ENCODE measurements at places on chromosomes 2 and 18.

- DNase-seq: no peak
These were observed 77.6 kb upstream of the ODC1 start for GRCh38 chr2:10525573-10526265.

DNA sequence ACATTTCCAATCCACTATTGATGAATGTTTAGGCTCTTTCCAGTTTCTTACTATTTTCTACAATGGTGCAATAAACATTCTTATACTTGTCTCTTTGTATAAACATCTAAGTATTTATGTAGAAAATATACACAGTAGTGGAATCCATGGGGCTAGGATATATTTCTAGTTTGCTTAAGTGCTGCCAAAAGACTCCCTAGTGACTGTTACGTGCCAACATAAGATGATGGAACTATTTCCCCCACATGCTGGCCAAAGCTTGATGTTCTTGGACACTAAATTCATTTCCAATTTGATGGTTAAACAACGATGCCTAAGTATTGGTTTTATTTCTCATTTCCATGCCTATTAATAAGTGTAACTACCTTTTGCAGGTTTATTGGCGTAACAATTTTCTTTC is 378.4 kb upstream of the HNRNPA3 start:
- no peak for DNase-seq

DNA sequence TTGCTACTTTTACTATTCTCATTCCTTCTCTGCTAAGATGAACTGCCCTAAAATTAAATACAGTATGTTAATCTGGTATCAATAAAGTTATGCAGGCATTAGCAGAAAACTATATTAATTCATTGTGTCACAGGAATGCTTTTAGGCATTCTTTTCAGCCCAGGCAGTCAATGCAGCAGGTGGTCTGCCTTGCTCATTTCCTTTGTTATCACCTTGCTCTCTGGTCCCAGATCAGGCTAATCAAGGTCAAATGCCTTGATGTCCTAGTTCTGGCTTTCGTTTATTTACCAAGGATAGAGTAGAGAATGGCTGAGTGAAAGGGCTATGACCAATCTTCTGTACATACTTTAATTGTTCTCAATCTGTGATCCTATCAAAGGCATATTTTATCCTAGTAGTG is 1023.6 kb downstream of the TMEM182 start:
- no peak for DNase-seq

GRCh38 chr18:69599377-69599776 is 198.7 kb downstream of the DOK6 start:
- DNase-seq: no peak

DNA sequence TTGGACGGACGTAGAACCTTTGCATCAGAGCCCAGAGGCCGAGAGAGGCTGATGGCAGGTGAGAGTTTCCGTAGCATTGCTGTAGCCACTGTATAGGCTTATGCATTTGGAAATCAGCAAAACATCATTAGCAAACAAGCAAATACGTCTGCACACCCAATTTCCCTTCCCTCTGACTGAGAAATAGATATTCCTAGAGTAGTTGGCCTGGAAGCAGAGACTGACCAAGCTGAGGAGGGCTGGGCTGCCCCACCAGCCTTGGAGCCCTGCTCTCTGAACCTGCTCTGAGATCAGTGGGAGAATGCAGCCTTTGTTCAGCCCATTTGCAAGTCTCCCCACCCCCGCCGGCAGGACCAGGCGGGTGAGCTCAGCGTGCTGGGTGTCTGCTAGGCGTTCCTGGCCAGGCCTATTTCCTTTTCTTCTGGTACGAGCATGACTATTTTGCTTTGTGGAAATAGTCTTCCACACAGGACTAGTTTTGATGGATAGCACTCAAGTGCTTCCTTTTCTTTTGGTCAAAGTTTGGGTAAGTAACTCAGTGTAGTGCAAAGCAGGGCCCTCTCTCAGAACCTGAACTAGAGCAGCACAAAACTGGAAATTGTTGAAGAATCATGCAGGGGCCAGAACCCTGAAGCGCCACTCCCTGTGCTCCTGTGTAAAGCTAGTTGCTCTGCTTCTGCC is 21.9 kb upstream of the RNF149 start:
- DNase-seq: peak; percentile 11

DNA sequence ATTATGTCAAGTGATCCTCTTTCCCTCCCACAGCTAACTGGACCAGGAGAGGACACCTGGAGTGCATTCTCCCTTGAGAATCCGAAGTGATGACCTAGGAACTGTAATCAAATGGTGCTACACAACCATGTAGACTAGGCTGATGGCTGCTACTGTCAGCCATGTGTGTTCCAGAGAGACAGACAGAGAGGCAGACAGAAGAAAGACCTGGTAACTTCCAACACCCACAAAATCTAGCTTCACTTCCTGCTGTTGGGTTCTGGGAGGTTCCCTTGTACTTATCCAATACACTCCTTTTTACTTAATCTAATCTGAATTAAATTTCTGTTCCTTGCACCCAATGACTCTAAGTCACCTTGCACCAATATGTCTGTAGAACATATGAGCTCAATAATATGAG is 72.3 kb downstream of the AAK1 start:
- DNase-seq: no peak

GRCh38 chr2:61247204-61247812 is 85.3 kb downstream of the C2orf74 start:
- no peak for DNase-seq

- DNase-seq: no peak
These were observed 323.7 kb downstream of the ARHGAP15 start for GRCh38 chr2:143452817-143453451.

DNA sequence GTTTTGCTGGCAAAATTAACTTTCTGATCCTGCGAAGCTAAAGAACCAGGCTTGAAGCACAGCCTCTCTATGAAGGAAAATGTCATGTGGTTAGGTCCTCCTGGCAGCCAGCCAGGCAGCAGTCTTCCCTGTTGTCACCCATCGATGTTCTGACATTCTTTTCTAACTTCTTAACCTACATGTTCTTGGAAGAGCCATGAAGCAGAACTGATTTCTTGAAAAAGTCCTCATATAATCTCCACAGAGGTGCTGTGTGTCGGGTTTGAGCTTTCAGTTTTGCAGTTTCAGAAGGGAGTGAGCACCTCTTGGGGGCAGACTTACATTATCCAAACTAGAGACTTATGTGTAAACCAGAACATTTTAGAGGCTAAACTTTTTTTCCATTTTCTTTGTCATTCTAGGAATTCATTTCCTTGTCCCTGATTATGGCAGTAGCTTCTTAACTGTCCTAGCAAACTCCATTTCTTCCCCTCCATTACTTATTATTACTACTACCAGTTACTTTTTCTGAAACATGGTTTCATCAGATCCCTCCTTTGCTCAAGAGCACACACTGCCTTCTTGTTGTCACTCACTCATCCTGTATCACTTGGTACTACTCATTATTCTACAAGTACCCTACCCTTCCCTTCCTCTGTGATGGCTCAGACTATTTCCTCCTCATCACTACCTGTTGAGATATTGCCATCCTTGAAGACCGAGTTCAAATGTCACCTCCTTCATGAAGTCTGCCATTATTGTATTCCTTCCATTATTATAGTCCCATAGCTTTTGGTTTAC is 31.1 kb downstream of the DOK1 start:
- DNase-seq: no peak

DNA sequence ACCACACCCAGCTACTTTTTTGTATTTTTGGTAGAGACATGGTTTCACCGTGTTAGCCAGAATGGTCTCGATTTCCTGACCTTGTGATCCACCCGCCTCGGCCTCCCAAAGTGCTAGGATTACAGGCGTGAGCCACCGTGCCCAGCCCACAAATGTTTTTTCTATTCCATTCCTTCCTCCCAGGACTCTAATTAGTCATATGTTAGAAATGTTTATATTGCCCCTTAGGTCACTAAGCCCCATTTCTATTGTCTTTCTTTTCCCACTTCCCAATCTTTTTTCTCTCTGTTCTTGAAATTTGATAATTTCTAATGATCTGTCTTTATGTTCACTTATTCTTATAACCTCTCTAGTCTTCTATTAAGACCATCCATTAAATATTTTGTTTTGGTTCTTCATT is 31.3 kb upstream of the CDCA7 start:
- DNase-seq: no peak

- DNase-seq: no peak
These were observed 56.0 kb downstream of the UBE2E3 start for GRCh38 chr2:181036445-181036844.

- no peak for DNase-seq
These were observed 86.6 kb upstream of the THOC1 start for GRCh38 chr18:354471-354870.

GRCh38 chr18:31688606-31689005 is 4.2 kb upstream of the B4GALT6 start:
- DNase-seq: no peak

GRCh38 chr2:133247631-133248030 is 320.6 kb downstream of the NCKAP5 start:
- no peak for DNase-seq

DNA sequence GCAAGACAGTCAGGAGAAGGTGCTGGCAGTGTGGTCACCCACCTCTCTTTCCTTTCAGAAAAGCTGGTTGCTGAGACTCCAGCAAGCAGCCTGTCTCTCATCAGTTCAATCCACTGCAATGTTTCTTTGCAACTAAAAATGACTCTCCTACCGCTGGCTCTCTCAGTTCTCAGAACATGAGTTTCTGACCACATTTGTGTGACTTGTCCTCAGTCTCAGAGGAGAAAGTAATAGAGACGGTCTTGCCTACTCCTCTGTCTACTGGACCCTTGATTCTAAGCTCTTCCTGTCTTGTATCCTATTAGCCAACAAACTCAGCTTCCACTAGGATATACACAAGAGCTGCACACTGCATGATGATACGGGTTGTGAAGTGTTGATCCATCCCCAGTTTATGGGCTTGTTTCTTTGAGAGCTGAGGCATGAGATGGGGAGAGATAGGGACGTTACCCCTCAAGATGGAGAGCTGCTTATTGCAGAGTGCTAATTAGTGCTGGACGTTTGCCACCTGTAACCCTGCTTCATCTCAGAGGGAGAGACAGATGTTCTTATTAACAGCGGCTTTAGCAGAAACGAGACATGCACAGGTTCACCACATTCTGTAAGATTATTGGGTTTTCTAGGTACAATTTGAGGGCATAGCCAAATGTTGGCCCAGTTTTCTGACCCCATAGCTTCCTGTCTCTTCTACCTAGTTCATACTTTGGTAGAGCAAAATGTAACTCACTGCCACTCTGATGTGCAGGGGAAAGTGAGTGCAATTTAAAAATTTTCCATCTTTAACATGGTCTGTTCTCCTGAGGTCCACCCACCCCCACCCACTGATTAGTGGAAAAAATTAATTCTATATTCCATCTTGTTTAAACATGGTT is 32.4 kb upstream of the YWHAQ start:
- DNase-seq: no peak

- no peak for DNase-seq
These were observed 183.8 kb downstream of the LRATD1 start for GRCh38 chr2:14816069-14817060.

GRCh38 chr18:79792988-79793355 is 4.8 kb upstream of the KCNG2 start:
- no peak for DNase-seq

DNA sequence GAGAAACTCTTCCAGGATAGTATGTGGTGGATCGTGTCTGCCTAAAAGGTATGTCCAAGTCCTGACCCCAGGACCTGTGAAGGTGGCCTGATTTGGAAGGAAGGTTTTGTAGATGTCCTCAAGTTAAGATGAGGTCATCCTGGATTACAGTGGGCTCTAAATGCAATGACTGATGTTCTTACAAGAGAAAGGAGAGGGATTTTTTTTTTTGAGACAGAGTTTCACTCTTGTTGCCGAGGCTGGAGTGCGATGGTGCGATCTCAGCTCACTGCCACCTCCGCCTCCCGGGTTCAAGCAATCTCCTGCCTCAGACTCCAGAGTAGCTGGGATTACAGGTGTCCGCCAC is 19.9 kb downstream of the MBP start:
- DNase-seq: no peak

- no peak for DNase-seq
These were observed 114.8 kb downstream of the GALNT1 start for GRCh38 chr18:35696307-35696706.

DNA sequence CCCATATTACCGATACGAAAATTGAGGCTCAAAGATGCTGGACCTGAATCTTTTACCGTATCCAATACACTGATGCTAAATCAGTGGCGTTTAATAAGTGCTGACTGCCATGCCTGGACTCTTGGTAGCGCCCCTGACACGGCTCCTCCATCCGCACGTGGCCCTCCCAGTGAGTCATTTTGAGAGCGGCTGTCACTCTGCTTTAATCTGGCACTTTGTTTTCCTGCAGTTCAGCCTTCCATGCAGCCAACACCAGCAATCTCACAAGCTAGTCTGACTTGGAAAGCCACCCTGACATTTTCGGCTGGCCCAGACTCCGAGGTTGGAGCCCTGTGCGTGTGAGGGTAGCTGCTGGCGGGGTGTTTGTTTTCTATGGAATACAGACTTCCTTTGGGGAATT is 155.1 kb upstream of the LMAN1 start:
- no peak for DNase-seq

- no peak for DNase-seq
These were observed 76.8 kb upstream of the EPC2 start for GRCh38 chr2:148567716-148568115.

DNA sequence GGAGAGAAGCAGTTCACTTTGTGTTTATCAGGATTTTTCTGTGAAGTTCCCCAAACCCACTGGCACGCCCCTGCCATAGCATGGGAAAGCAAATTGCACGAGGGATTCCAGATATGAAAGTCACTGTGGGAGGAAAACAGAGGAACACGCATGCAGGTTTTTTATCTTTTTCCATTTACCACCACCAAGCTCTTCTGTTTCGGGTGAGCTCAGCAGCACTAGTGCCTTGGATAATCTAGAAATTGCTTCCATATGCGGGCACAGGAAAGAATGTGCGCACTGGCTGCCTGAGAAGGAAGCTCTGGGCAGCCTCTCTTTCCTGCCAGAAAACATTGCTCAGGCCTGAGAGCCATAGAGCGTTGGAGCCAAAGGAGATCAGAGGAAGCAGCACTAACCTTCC is 65.9 kb upstream of the WIPF1 start:
- no peak for DNase-seq

GRCh38 chr18:34342960-34343359 is 118.2 kb upstream of the NOL4 start:
- DNase-seq: no peak

DNA sequence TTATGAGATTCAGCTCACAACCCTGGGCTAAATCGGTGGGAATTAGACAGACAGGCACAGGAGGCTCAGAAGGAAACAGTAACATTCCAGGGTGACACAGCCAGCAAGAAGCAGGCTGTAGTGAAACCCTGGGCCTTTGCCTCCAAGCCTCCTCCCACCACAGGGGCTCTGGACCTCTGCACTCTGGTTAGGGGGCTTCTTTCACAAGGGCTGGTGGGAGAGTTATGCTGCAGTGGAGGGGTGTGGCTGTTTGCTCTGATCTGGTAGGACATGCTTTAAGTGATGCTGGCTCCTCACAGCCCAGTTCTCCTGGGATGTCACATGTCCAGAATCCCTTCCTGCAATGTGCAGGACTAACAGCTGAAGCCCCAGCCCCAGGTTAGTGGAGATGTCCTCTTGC is 109.9 kb downstream of the TGFA start:
- DNase-seq: no peak

GRCh38 chr2:202115479-202115971 is 42.5 kb downstream of the KIAA2012 start:
- no peak for DNase-seq

GRCh38 chr2:59662127-59662861 is 891.2 kb downstream of the BCL11A start:
- no peak for DNase-seq

GRCh38 chr18:22538426-22538825 is 120.7 kb upstream of the CTAGE1 start:
- DNase-seq: no peak
